Naive thymus-derived CD8-positive, alpha-beta T cell (primary cell): ENCODE measurements at places on chromosomes 2 and 18. TPM values are rescaled to one million over a fixed set of nuclear protein-coding genes. Genes with fewer than 3 reads are reported as not detected.

- H3K4me1 ChIP-seq: peaks cover 17% of the 10 kb centered on the region
- peaks cover 14% of the 10 kb centered on the region for H3K27me3 ChIP-seq
- no peak overlapping the region for H3K4me3 ChIP-seq
- no peak for DNase-seq
Observed at GRCh38 chr2:74576863-74577229, 22.3 kb downstream of the DOK1 start.

DNA sequence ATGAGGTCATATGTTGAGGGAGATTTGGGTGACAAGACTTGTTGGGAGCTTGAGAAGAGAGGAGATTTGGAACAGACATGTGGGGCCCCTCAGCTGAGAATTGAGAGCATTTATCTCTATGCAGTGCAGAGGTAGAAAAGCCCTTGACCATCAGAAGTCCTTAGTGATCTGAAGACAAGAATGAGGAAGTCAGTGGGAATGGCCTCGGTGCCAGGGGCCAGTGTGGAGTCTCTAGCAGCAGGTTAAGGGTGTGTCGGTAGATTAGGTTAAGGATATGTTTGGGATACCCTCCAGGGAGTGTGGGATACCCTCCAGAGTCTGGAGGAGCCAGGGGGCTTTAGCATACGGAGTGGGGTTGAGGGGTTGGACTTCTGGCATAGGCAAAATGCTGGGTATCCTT, 41.6 kb downstream of the FBXO48 start:
- H3K4me3 ChIP-seq: no peak overlapping the region
- no peaks in the 10 kb centered on the region for H3K4me1 ChIP-seq
- H3K36me3 ChIP-seq: no peaks in the 10 kb centered on the region
- H3K27me3 ChIP-seq: no peaks in the 10 kb centered on the region

GRCh38 chr18:2961821-2962220, 51.1 kb downstream of the LPIN2 start:
- peak overlapping the region; percentile 86 for H3K4me3 ChIP-seq
- H3K27ac ChIP-seq: peak overlapping the region; percentile 98
- peaks cover 96% of the 10 kb centered on the region for H3K4me1 ChIP-seq
- no peak for DNase-seq
- H3K27me3 ChIP-seq: no peaks in the 10 kb centered on the region
- H3K36me3 ChIP-seq: peaks cover 3% of the 10 kb centered on the region

DNA sequence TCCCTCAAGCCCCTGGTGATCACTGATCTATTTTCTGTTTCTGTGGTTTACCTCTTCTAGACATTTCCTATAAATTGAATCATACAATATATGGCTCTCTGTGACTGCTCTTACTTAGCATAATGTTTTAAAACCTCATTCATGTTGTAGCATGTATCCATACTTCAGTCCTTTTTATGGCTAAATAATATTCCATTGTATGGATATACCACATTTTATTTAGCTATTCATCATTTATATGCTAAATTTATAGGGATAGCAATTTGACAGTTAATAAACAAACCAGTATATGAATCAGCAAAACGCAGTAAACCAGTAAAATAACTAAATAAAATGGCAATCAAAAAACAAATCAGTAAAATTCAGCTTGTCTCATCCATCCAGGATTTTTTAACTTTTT, 286.1 kb upstream of the HNRNPA3 start:
- H3K4me3 ChIP-seq: no peak overlapping the region
- H3K4me1 ChIP-seq: peaks cover 3% of the 10 kb centered on the region
- no peak overlapping the region for H3K27ac ChIP-seq
- peaks cover 3% of the 10 kb centered on the region for H3K36me3 ChIP-seq
- H3K27me3 ChIP-seq: no peaks in the 10 kb centered on the region

MARCHF4 gene
- total RNA-seq: not detected

DNA sequence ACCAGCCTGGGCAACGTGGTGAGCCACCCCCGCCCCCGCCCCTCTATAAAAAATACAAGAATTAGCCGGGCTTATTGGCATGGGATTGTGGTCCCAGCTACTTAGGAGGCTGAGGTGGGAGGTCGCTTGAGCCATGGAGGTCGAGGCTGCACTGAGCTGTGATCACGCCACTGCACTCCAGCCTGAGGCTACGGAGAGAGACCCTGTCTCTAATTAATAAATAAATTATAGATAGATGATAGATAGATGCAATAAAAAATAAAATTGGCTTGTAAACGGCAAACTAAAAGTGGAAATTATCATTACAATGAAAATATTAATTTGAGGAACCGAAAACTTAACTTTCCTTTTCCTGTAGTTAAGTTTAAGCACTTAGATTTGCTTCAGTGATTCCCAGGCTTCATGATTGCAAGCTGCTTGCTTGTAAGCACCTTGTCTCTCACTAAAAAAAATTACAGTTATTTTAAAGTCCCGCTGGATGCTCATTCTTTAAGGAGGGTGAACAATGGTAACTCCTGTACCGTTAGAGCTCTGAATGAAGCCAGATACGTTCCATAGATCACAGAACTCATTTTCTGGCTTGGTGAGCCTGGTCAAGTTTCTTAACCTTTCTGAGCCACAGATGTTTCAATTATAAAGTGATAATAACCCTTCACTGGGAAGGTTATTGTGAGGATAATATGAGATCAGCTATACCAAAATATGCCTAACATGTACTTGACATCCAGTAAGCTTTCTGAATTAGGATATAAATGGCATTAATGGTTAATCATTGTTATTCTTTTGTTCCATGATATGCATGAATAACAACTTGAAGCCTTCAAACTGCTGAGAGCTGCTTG, 9.3 kb upstream of the NARS1 start:
- no peak for DNase-seq
- H3K27ac ChIP-seq: peak overlapping the region; percentile 98
- peaks cover 24% of the 10 kb centered on the region for H3K4me1 ChIP-seq
- H3K36me3 ChIP-seq: no peaks in the 10 kb centered on the region
- no peaks in the 10 kb centered on the region for H3K27me3 ChIP-seq
- H3K4me3 ChIP-seq: peak overlapping the region; percentile 96

DNA sequence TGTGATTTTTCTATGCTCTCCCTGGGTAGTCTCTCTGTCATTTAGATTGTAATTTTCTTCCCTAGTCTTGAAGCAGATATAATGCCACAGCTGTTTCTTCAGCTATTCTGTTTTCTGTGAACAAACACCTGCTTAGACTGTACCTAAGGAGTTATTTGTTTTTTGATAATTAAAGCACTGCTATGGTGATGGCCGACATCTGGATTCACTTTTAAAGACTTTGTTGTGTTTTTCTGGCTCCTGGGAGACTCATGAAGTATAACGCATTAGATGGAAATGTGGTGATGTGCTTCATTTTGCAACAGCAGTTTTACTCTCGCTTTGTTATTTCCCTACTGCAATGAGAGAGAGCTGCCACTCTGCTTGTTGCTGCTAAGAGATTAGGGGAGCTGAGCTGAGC, 15.7 kb upstream of the C2orf69 start:
- H3K4me1 ChIP-seq: no peaks in the 10 kb centered on the region
- DNase-seq: no peak
- H3K27me3 ChIP-seq: peaks cover 2% of the 10 kb centered on the region
- H3K36me3 ChIP-seq: no peaks in the 10 kb centered on the region
- H3K27ac ChIP-seq: no peak overlapping the region
- H3K4me3 ChIP-seq: no peak overlapping the region

CIAO1 gene
- total RNA-seq: 88.6 TPM

GRCh38 chr2:38155015-38155414, 79.1 kb upstream of the CYP1B1 start:
- no peaks in the 10 kb centered on the region for H3K27me3 ChIP-seq
- H3K4me3 ChIP-seq: no peak overlapping the region
- no peaks in the 10 kb centered on the region for H3K4me1 ChIP-seq
- no peak overlapping the region for H3K27ac ChIP-seq
- H3K36me3 ChIP-seq: no peaks in the 10 kb centered on the region
- no peak for DNase-seq

DNA sequence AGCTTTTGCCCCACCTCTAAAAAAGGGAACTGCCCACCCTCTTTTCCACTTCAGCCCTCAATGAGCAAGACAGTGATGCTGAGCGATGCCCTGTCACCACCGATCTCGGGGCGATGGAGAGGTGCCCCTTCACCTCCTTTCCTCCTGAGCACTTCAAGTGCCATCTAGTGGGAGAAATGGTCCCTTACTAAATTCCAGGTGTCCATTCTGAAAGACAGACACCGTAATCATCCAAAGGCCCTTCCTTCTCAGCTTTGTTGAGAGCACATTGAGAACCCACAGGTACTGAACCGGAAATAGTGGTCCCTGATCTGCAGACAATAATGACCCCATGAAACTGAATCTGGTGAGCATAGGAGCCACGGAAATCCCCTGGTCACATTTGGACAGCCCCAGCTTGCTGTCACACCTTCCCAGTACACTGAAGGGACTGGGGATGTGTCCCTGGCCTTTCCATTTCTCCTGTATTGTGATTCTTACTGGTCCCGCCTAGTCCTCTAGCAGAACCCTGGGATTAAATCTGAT, 38.5 kb downstream of the KCTD18 start:
- peaks cover 2% of the 10 kb centered on the region for H3K36me3 ChIP-seq
- peaks cover 35% of the 10 kb centered on the region for H3K4me1 ChIP-seq

SPP2 gene
- not detected for total RNA-seq

GLI2 gene
- not detected for total RNA-seq

- DNase-seq: no peak
- no peaks in the 10 kb centered on the region for H3K4me1 ChIP-seq
- H3K27ac ChIP-seq: no peak overlapping the region
Observed at GRCh38 chr2:150234787-150235446, 252.6 kb downstream of the RND3 start.

GRCh38 chr2:86038291-86039081, 67.2 kb downstream of the POLR1A start:
- H3K27me3 ChIP-seq: peaks cover 3% of the 10 kb centered on the region
- peaks cover 94% of the 10 kb centered on the region for H3K4me1 ChIP-seq
- H3K27ac ChIP-seq: peak overlapping the region; percentile 100
- peak overlapping the region; percentile 86 for H3K4me3 ChIP-seq
- DNase-seq: peak; percentile 95
- peaks cover 11% of the 10 kb centered on the region for H3K36me3 ChIP-seq

AGAP1 gene
- 0.52 TPM for total RNA-seq

HTR2B gene
- total RNA-seq: not detected

NEURL3 gene
- total RNA-seq: 0.39 TPM

GRCh38 chr2:134736167-134736880, 17.5 kb upstream of the TMEM163 start:
- no peaks in the 10 kb centered on the region for H3K36me3 ChIP-seq
- H3K27me3 ChIP-seq: peaks cover 55% of the 10 kb centered on the region
- peaks cover 50% of the 10 kb centered on the region for H3K4me1 ChIP-seq
- H3K4me3 ChIP-seq: no peak overlapping the region

- peaks cover 17% of the 10 kb centered on the region for H3K27me3 ChIP-seq
- no peak overlapping the region for H3K4me3 ChIP-seq
- no peak for DNase-seq
- H3K27ac ChIP-seq: no peak overlapping the region
Observed at GRCh38 chr2:162197069-162197825, 45.2 kb upstream of the GCG start.

GRCh38 chr2:195498176-195498575, 158.8 kb upstream of the SLC39A10 start:
- H3K27ac ChIP-seq: no peak overlapping the region
- DNase-seq: peak; percentile 81
- peaks cover 5% of the 10 kb centered on the region for H3K36me3 ChIP-seq
- peaks cover 27% of the 10 kb centered on the region for H3K4me1 ChIP-seq
- H3K27me3 ChIP-seq: no peaks in the 10 kb centered on the region

DNA sequence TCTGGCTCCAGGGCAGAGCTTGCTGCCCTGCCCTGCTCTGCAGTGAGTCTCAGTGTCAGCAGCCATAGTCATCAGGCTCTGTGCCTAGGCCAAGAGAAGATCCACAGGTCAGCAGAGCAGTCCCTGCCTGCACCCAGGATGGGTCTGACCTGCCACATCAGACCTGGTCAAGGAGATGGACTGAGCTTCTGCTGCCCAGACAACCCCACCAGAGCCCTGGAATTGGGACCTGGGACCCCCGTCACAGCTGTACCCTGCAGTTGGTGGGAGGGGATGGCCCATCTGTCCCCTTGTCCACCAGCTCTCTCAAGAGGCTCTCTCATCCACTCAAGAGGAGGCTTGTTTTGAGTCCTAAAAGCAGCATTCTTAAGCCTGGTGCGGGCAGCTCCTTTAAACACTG, 142.6 kb downstream of the TFCP2L1 start:
- H3K36me3 ChIP-seq: no peaks in the 10 kb centered on the region
- DNase-seq: no peak
- H3K27ac ChIP-seq: no peak overlapping the region
- H3K4me3 ChIP-seq: no peak overlapping the region
- H3K27me3 ChIP-seq: peaks cover 11% of the 10 kb centered on the region

GRCh38 chr2:59249441-59250306, 1008.5 kb upstream of the FANCL start:
- H3K27ac ChIP-seq: no peak overlapping the region
- H3K27me3 ChIP-seq: no peaks in the 10 kb centered on the region
- H3K36me3 ChIP-seq: no peaks in the 10 kb centered on the region
- no peak for DNase-seq
- no peaks in the 10 kb centered on the region for H3K4me1 ChIP-seq

DNA sequence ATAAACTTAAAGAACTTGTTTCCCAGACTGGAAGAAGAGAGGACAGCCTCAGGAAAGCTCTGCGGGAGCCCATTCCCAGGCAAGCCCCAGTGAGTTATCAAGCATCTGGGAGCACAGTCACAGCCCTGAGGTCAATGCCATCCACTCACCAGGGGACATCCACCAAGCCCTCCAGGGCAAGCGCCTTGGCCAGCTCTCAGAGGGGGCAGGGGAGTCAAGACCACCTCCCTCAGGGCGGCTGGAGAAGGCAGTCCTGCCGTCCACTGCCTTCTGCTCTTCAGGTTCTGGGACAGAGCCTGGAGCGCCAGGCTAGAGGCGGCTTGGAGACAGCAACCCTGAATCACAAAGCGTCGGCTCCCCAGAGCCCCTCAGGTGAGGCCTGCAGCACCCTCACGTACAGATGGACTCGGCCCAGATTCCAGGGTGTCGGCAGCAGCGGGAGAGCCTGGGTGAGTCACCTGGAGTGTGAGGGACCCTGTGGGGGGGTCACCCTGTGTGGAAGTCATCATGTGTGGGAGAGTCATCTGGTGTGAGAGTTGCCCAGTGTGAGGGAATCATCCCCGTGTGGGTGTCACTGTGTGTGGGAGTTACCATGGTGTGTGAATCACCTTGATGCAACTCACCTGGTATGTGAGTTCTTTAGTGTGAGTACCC, 100.9 kb upstream of the TEX51 start:
- DNase-seq: no peak
- H3K36me3 ChIP-seq: no peaks in the 10 kb centered on the region
- no peaks in the 10 kb centered on the region for H3K4me1 ChIP-seq
- no peak overlapping the region for H3K27ac ChIP-seq
- no peak overlapping the region for H3K4me3 ChIP-seq

DNA sequence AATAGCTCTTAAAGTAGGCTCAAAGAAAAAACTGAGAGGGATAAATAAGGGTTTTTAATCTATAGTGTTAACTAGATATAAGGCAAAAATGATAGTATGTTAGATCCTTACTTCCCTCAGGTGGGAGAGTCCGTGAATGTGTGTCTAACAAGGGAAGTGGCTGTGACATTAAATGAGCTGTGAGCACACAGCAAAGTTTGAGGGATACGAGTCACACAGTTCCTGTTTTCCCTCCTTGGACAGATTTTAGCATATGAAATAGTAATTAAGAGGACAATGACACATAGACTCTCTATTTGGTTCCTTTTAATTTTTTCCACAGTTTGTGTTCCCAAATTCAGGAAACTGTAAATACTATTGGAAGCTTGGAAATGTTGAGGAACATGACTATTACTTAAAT, 148.4 kb upstream of the CAVIN2 start:
- no peak for DNase-seq
- H3K27me3 ChIP-seq: peaks cover 3% of the 10 kb centered on the region
- no peaks in the 10 kb centered on the region for H3K36me3 ChIP-seq
- no peaks in the 10 kb centered on the region for H3K4me1 ChIP-seq
- no peak overlapping the region for H3K4me3 ChIP-seq

DES gene
- total RNA-seq: not detected
